Astrocyte of the spinal cord (primary cell): ENCODE measurements at places on chromosomes 6 and 20.

DNA sequence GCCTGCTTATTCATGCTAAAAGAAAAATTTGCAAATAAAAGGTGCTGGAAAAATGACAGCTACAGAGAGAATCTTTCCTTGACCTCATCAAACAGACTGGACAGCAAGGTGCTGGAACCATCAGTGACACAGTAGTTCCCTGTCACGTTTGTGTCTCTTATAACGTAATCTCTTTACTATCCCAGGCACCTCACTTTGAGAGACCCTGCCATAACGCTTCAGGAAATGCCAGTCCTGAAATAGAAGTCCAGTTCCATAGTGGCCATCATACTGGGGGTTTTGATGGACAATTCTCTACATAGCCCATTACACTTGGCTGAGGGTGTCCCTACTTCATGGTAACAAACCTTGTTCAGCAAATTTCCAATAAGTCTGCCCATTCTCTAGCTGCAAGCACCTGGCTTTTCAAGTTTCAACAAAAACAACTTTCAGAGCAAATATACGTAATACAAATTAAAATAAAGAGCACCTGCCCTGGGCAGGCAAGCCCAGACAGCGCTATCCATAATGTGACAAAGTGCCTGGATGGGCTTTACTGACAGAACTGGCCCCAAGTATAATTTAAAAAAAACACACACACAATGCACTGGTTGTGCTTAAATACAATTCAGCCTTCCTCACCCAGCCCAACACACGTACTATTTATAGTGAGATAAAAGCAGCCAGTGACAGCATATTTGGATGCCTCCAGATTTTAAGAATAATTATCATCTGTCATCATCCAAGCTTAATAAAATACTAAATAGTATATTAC is 38.7 kb downstream of the CNKSR3 start:
- no peak for DNase-seq

- DNase-seq: peak; percentile 33
Measured at GRCh38 chr6:134169871-134170486, 117.6 kb upstream of the SLC2A12 start.

- DNase-seq: no peak
Measured at GRCh38 chr6:6635869-6636268, 47.3 kb downstream of the LY86 start.

- DNase-seq: no peak
Measured at GRCh38 chr6:118187568-118188164, 280.6 kb downstream of the SLC35F1 start.

DNA sequence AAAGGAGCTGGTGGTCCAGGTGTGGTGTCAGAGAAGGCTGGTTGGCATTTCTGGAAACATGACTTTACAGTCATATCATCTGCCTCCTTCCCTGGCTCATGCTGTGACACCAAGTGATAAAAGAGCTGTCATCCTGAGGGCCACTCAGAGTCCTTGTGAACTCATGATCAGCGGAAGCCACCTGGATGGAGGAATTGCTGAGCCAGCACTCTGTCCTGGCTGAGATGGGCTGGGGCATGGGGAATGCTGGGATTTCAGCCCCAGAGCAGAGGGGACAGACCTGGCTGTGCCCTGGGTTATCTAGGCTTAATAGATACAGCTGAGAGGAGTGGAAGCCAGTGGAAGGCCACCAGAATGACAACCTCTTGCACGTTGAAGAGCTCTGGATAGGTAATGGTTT is 214.3 kb downstream of the DHX35 start:
- no peak for DNase-seq

GRCh38 chr20:4406627-4407026 is 315.1 kb upstream of the PRND start:
- DNase-seq: peak; percentile 50

- no peak for DNase-seq
Measured at GRCh38 chr6:24107294-24107693, 18.7 kb upstream of the NRSN1 start.

- peak; percentile 78 for DNase-seq
Measured at GRCh38 chr6:129748901-129749748, 39.1 kb upstream of the ARHGAP18 start.

- DNase-seq: no peak
Measured at GRCh38 chr6:9851541-9852380, 563.1 kb downstream of the TFAP2A start.

DNA sequence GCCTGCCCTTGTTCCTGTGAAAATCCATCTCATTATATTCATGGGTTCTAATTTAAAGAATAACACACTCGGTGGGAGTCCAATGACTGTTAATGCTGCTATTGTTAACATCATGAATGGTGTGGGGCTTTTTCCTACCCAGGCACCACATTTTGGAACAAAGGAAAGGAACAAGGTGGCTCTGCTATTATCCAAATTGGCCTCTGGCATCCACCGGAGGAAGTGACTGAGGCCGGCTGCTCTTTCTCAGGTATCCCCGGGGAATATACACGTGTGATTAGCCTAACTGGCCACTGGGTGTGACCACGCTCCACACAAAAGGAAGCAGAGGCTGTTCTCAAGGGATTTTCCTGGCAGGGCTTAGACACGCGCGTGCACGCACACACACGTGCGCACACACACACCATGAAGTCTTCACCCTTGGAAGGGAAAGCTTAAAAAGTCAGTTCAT is 601.2 kb upstream of the ARID1B start:
- no peak for DNase-seq

DNA sequence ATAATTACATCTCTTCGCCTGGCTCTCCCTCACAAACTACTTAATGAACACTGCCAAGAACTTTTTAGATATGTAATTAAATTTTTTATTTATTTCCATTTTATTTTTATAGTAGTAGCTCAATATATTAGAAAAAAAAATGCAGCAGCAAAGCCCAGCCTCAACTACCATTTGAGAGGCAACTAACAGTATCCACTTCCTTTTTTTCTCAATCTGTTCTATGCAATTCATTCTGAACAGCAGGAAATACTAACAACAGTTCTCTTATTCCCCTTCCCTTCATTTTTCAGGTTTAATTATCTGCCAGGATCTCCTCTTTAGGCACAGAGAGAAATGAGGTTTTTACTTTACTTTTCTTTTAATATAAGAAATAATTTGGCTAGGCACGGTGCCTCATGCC is 112.7 kb downstream of the ZNF217 start:
- DNase-seq: no peak

DNA sequence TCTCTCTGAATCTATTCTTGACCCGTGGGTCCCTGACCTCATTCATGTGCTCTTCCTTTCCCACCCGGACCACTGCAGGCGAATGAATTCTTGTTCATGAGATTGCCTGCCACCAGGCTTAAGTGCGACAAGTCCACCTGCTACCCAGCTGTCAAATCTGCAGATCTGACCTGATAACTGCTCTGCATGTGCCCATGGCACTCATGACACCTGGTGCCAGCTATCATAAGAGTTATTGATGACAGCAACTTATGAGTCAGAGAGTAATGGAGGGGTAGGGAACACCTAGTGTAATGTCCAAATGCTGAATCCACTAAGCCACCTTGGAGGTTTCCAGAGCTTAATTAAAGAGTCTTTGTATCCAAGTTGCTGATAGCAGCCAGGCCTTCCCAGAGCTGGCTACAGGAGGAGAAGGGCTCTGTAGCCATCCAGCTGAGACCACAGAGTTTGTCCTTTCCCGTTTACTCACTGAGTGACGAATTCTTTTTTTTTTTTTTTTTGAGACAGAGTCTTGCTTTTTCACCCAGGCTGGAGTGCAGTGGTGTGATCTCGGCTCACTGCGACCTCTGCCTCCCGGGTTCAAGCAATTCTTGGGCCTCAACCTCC is 17.4 kb downstream of the SHLD1 start:
- no peak for DNase-seq

GRCh38 chr6:37190159-37190535 is 20.2 kb downstream of the PIM1 start:
- no peak for DNase-seq

DNA sequence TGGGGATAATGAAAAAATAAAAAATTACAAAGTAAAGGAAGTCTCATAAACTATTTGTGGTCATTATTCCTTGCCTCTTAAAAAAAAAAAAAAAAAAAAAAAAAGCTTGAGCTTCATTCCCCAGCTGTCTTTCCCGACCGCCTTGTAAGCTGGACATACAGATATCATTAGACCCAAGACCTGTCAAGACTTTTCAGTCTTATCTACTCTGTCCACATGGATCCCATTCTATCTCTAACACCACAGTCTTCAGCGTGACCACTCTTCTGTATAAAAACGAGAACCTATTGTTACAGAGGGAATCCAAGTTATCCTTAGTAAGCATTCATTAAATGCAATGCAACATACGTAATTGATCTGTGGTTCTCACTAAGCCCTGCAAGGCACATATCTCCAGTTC is 423.5 kb downstream of the MEI4 start:
- no peak for DNase-seq

DNA sequence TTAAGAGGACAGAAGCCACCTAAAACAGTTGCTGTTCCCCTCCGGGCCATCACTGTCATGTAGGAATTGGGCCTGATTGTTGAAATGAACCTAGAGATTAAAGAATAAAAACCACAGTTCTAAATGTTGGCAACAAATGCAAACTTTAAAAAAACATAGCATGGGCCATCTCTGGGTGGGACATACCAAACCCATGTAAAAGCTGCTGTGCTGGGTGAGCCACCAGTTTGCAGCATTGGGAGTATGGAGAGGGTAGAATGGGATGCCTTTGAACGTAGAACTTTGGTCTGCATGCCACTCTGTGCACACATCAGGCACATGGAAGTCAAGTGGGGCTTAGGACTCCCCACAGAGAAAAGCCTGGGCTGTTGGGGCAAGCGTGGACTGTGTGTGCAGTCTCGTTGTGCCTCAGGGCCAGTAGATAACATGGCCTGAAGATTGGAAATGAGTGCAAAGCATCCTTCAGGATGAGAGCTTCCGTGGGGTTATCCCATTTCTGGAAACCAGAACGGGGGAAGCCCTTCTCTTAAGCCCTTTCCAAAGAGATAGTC is 28.1 kb downstream of the EPB41L1 start:
- no peak for DNase-seq

GRCh38 chr20:20411402-20411801 is 43.5 kb downstream of the INSM1 start:
- DNase-seq: no peak

- no peak for DNase-seq
Measured at GRCh38 chr20:51480507-51481270, 61.8 kb downstream of the NFATC2 start.

DNA sequence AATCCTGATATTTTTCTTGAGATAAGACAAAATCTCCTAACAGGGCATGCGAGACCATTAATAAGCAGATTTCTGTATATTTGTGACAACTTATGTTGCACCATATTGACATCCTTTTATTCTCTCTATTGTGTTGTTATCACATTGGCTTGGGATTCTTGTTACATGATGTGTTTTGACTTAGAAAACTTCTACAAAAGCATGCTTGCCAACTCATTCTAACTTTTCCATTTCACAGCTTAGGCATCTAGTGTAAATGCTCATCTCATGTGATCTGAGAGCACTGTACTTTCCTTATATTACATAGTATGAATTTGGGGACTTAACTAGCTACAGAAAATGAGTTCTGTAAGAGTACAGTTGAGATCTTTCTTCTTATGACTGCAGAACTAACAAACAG is 1040.7 kb upstream of the ADGRB3 start:
- peak; percentile 2 for DNase-seq

DNA sequence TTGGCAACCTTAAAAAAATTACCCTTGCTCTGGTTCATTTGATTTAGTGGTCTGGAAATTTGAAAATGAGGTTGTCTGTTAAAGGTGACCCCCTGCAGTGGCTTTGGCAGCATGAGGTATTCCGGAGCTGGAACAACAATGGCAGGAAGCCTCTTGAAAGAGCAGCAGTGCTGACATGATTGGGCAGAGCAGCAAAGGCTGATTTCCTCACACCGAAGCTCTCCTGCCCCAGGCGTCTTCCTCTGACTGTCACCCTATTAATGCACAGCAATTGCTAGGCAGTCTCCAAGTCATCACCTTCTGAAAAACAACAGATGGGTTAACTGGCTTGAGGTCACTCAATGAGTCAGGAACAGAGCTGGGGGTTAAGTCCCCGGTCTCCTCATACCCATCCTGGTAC is 241.8 kb upstream of the MMS22L start:
- peak; percentile 1 for DNase-seq
